Stimulated activated naive CD4-positive, alpha-beta T cell treated with Interleukin-2 at 50 U/mL for 16 hours (primary cell): ENCODE measurements at places on chromosomes 6 and 20.

DNA sequence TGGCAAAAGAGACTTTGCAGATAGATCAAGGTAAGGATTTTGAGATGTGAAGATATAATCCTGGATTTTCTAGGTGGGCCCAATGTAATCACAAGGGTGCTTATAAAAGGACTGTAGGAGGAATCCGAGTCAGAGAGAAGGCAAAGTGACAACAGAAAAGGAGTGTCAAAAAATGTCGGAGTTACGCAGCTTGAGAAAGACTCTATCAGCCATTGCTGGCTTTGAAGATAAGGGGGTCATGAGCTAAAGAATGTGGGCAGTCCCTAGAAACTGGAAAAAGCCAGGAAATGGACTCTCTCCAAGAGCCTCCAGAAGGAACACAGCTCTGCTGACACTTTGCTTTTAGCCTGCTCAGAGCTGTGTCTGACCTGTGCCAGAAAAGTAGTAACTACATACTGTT lies 8.7 kb upstream of the RWDD1 start:
- DNase-seq, result no peak

DNA sequence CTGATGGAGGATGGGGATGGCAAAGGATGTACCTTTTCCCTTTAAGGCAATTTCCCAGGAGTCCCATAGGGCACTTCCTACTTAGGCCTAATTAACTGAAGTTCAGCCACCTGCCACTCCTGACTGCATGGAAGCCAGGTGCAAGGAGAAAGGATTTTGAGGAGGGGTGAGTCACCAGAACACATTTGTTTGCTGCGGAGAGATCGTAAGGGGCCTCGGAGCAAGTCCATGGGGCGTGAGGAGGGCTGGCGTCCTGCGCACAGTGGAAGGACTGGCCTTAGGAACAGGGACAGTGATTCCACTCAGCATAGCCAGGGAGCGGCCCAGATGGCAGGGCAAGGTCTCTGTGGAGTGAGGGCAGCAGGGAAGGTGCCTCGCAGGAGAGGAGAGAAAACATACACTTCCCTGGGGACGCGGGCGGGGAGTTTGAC lies 11.8 kb upstream of the MAP1LC3A start:
- DNase-seq, result no peak

GRCh38 chr6:34272013-34272926 lies 23.5 kb upstream of the SMIM29 start:
- DNase-seq, result no peak

- no peak for DNase-seq
These were observed 247.7 kb upstream of the KCNQ5 start for GRCh38 chr6:72374172-72374571.

DNA sequence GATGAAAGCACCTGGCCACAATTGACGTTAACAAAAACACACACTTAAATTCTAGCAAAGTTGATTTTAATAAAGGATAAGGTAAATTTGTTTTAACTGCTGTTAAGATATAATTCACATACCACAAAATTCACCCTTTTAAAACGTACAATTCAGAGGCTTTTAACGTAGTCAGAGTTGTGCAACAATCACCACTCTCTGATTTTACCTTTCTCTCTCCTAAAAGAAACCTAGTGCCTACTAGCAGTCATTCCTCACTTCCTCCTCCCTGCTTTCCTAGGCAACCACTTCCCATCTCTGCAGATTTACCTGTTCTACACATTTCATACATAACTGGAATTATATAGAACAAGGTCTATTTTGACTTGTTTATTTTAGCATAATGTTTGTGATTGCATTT lies 58.9 kb downstream of the PTPRK start:
- DNase-seq, result no peak

DNA sequence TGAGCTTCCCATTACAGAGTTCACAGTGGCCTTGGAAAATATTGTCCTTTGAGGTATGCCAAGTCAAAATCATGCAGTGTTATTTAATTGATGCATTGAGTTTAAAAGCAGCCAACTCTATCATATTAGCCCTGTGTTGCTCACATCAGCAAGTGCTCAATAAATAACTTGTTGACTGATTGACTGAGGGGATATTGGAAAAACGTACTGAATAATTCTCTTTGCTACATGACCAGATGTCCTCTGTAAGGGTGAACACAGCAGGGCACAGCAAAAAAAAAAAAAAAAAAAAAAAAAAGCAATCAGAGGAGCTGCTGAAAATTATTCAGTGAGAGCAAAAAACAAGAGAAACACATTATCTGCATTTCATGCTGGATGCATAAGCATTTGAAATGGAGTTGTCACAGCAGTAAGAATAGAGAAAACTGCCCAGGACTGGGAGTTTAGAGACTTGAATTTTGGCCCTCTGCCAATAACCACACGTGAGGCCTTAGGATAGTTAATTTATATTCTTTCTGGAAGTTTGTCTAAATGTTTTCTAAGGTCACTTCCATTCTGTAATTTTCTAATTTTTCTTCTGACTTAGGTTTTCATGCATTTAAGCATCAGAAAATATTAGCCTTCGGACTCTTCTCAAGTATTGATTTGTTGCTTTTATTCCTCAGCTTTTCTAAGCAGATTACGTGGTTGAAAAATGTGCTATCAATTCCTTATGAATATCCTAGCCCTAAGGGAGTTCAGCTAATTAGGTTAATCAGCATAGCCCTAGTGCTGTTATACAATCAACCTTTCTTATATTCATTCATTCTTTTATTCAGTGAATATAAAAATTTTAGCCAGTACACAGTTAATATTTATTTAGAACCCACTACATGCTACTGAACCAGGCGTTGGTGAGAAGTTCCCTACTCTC lies 246.8 kb upstream of the STXBP5 start:
- no peak for DNase-seq

GRCh38 chr6:53014063-53014462 lies 19.0 kb upstream of the GSTA4 start:
- no peak for DNase-seq

DNA sequence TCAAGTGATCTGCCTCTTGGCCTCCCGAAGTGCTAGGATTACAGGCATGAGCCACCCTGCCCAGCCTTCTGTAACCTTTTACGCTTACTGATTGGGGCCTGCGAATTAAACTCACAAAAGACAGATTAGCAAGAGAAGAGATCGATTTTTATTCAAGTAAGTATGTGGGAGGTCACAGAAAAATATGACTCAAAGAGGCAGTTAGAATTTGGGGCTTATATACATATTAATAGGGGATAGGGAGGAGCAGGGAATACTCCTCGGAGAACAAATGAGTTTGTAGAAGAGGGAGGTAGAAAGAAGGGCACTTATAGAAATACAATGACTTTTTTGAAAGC lies 78.9 kb downstream of the CD24 start:
- no peak for DNase-seq

- DNase-seq, result no peak
These were observed 33.9 kb upstream of the ALDH8A1 start for GRCh38 chr6:134983823-134984222.
